ENCODE measurements at places on chromosomes 2 and 18.
A peak's percentile ranks its signal among the peaks of the same experiment; 100 is the strongest.

DNA sequence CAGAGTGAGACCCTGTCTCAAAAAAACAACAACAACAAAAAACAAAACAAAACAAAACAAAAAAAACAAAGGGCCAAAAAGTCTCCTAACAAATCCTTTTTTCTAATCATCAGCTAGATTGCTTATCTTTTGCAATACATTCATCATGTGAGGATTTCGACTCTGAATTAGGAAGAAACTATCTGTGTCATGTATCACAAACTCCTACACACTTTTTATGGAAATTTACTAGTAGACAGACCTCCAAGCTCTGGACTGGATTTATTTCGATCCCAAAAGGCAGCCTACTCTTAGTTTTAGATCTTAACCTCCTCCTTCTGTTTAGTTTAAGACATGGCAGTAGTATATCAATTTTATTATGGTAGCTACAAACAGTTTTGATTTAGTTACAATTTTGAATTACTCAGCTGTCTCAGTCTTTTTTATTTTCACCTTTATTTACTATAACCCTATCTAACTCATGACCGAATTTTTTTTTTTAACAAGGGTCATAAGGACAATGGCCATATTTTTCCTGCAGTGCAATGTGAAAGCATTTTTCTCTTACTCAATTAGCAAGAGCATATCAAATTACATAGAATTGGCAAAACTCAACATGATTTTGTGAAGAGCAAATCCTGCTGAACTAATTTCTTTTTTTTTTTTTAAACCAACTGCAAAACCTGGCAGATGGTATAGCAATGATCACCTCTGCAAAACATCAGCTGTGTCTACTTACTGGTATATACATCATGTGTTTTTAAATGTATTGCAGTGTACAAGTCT lies 10.7 kb upstream of the CCDC88A start:
- no peak for DNase-seq

DNA sequence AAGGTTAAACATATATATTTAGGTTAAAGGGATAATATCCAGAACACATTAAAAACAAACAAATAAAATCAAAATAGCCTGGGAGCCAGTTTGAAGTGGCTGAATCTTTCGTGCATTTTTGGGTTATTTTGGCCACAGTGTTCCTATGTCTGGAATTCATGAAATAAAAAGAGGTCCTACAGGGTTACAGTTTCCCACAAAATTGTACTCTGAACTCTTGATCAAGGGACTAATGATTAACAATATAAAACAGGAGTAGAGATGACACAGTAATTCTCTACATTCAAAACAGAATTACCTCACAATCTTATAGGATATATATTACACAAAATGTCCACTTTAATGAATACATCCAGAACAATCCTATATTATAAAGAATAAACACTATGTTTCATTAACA lies 24.9 kb downstream of the VPS4B start:
- DNase-seq = no peak

DNA sequence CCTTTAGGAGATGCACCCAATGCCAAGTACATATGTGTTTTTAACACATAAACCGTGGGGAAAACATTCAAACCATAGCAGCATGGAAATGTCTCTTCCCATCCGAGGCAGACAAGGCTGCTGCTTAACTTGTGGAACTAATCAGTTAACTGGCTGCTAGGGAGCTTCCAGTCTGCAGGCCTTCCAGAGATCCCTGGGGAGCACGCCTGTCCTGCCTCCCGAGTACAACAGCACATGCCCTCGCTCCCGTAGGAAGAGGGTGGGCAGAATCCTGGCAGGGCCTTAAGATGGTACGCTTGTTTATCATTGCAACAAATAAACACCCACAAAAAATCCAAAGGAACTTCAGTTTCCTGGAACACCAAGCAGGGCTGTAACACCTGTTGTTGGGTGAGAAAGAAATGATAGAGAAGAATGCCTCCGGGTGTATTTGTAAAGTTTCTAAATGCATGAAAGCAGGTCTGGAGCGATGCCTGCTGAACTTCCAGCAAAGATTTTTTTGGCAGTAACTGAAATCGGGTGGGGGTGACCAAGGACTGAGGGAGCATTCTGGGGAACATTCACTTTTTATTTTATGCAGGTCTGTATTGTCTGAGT lies 56.2 kb downstream of the EDAR start:
- no peak for DNase-seq

GRCh38 chr2:100018341-100019193 lies 123.8 kb downstream of the AFF3 start:
- no peak for DNase-seq

DNA sequence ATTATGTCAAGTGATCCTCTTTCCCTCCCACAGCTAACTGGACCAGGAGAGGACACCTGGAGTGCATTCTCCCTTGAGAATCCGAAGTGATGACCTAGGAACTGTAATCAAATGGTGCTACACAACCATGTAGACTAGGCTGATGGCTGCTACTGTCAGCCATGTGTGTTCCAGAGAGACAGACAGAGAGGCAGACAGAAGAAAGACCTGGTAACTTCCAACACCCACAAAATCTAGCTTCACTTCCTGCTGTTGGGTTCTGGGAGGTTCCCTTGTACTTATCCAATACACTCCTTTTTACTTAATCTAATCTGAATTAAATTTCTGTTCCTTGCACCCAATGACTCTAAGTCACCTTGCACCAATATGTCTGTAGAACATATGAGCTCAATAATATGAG lies 72.3 kb downstream of the AAK1 start:
- no peak for DNase-seq

- DNase-seq = no peak
These were observed 20.8 kb downstream of the GAREM2 start for GRCh38 chr2:26193578-26194231.

DNA sequence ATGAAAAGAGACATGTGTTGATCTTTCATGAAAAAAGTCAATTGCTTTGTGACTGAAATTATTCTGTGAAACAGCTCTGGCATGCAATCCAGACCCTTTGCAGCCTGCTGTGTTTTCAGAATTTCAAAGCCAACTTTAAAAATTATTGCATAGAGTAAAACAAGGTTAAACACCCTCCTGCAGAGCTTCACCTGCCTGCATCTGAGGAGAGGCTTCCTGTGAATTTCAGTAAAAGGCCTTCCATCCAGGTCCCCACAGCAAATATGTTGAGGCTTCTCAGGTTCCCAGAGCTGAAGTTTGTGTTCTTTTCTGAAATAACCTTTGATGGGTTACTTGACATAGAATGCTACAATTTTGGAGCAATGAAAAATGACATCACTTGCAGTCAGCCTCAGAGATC lies 4.1 kb downstream of the XIRP2 start:
- DNase-seq = no peak

DNA sequence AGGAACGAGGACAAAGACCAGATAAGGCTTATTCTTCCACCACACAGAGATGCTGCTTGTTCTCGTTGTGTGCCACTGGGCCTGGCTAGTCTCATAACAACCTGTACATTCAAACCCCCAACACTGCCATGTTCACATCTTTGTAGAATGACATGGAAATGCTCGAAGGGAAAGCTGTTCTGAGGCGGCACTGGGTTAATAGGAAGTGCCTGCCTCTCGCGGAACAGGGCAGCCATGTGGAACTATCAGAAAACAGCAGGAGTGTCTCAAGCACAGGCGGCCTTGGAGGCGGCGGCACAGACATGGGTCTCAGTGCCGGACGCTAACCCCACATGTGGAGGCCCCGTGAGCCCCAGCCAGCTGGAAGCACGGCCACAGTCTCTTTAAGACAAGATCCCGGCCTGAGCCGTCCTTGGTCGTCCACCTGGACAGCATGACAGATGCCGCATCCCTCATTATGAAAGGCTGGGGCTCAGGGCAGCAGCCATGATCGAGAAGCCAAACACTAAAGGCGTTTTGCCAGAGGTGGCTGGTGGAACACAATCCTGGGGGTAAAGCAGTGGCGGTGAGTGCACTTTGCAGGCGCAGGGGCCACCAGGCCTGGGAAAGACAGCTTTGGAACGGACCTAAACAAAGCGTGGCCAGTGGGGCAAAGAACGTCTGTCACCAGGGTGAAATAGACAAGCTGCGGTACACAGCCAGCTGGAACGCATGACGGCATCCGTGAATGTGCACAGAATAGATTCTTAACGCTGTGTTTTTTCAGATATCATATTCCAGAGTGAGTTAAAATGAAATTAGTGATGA lies 161.0 kb downstream of the HDAC4 start:
- no peak for DNase-seq

GRCh38 chr2:45776160-45776955 lies 124.9 kb downstream of the PRKCE start:
- DNase-seq = no peak

GRCh38 chr2:136310005-136310495 lies 192.1 kb upstream of the CXCR4 start:
- DNase-seq = no peak

- no peak for DNase-seq
These were observed 1.1 kb downstream of the IGFBP5 start for GRCh38 chr2:216694082-216694825.

GRCh38 chr2:127411653-127412369 lies 6.4 kb upstream of the PROC start:
- DNase-seq = no peak

DNA sequence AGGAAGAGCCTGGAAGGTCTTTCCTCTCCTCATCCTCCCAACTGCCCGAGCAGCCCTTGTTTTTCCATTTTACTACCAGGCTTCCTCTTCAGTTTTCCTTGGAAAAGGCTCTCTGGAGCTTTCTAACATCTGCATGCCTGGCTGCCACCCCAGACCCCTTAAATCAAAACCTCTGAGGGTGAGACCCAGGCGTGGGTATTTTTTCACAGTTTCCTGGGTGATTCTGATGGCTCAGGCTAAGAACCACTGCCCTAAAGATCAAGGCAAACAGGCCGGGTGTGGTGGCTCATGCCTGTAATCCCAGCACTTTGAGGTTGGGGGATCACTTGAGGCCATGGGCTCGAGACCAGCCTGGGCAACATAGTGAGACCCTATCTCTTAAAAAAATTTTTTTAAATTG lies 35.4 kb downstream of the EMILIN2 start:
- no peak for DNase-seq

DNA sequence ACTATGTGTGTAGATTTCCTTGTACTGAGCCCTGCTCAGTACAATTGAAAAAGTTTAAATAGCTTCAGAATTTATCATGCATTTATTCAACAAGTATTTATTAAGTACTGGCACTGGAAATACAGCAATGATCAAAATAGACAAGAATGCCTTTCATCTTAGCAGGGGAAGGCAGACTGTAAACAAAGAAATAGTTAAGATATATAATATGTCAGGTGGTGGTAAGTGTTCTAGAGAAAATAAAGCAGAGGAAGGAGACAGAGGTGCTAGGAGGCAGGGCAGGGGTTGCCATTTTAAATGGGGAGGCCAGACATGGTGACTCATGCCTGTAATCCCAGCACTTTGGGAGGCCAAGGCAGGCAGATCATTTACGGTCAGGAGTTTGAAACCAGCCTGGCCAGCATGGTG lies 13.6 kb upstream of the LIPG start:
- DNase-seq = no peak

GRCh38 chr2:211157856-211158463 lies 601.6 kb downstream of the CPS1 start:
- DNase-seq = peak; percentile 47

DNA sequence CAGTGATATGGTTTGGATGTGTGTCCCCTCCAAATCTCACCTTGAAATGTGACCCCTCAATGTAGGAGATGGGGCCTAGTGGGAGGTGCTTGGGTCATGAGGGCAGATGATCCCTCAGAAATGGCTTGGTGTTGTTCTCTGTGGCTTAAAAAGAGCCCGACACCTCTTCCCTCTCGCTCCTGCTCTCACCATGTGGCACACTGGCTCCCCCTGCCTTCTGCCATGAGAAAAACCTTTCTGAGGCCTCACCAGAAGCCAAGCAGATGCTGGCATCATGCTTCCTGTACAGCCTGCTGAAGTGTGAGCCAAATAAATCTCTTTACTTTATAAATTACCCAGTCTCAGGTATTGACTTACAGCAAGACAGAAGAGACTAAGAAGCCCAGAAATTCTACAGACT lies 357.1 kb downstream of the NRXN1 start:
- DNase-seq = no peak

DNA sequence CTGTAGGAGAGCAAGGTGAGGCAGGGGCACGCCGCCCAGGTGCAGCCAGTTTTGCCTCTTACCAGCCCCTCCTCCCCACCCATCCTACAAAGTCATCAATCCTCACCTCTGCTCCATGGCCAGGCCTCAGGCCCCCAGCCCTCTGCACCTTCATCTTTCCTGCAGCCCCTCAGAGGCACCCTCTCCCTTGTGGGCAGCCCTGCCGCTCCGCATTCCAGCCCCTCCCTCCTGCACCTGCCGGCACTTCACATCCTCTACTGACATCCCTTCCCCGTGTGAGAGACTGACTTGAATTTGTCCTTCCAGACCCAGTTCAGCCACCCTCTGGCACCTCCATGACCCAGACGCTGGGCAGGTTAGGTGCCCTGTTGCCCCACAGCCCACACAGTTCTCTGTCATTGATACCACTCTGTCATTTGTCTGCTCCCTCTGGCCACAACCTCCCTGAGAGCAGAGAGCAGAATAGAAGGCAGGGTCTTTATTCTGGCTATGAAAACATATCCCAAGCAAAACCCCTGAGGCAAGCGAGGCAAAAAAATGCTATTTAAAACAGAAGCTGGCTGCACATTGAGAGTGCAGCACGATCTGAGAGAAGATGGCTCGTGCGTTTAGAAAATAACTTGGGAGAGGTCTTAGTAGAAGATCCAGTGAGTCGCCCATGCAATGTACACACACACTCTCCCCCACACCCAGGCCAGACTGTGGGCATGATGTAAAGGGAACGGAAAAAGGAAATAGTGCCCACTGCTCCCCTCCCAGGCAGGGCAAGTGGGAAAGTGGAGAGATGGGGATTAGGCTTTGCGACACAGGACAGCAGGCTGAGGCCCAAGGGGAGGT lies 25.9 kb downstream of the SDC1 start:
- no peak for DNase-seq

DNA sequence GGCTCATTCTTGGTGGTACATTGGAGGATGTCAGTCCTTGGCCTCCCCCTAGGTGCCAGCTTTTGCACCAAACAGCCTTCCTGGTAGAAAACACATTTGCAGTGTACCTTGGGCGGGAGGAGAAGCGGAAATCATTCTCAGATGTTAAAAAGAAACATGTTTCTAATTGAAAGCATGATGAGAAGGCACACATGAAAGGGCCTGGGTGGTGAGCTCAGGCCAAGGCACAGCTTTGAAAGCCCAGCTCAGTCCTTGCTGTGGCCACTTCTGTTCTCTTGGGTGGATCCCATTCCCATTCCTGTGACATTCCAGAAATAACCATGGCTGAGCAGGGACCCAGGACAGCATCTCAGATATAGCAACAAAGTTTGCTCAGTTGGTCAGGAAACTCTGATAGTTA lies 71.5 kb downstream of the LTBP1 start:
- no peak for DNase-seq
